Astrocyte of the cerebellum (primary cell): ENCODE measurements at places on chromosomes 11 and 22.

DNA sequence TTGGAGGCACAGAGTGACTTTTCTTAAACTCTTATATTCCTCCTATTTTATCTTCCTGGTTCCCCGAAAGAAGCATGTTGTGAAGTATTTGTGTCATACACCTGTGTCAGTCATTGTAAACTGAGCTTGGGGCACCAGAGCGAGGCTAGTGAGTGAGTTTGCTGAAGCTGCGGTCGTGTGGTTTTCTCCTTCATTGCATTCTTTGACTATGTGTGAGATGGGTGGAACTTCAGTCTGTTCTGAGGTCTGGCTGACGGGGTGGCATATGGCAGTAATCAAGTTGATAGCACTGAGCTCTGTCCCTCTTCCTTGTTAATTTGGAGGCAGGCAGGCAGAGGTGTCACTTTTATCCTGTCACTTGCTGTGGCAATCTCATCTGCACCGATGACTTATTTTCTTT, 4.2 kb downstream of the VPS26B start:
- DNase-seq = no peak

DNA sequence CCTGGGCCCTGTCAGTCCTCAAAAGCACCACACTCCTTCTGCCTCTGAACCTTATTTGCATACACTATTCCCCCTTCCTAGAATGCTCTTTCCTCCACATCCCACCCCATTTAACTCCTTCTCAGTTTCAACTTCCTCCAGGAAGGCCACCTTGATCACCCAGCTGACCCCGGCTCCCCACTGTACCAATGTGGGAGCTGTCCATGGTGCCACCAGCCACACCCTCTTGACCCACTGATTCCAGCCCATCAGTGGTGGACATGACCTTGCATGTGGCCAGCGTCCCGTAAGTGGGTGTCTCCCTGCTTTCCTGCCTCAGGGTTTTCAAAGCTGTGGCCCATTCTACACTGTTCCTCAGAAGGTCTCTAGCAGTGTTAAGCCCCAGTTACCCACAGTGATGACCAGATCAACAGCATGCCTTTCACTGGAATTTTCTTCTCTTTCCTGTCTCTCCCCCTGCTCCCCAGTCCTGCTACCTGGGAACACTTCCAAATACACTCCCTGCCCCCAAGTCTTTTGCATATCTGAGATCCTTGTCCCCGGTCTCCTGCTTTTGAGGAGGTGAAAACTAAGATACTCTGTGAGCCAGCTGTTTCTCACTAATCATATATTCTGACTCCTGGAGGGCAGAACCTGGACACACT, 346.6 kb downstream of the MN1 start:
- no peak for DNase-seq

DNA sequence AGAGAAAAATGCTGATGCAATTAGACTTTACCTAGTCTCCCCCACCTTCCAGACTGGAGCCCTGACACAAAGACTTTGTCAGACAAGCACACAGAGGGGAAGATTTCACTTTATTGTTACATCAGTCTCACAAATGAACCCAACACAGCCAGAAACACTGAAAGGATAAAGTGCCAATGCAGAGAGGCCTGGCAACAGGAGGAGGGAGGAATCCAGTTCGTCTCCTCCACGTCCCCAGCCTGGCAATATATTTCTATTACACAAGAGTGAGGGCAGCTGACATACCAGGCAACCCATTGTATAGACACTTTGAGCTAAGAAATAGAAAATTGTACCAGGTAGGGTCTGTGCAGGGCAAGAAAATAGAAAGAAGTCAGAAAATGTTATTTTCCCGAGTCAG, 16.2 kb upstream of the TMEM9B start:
- no peak for DNase-seq

DNA sequence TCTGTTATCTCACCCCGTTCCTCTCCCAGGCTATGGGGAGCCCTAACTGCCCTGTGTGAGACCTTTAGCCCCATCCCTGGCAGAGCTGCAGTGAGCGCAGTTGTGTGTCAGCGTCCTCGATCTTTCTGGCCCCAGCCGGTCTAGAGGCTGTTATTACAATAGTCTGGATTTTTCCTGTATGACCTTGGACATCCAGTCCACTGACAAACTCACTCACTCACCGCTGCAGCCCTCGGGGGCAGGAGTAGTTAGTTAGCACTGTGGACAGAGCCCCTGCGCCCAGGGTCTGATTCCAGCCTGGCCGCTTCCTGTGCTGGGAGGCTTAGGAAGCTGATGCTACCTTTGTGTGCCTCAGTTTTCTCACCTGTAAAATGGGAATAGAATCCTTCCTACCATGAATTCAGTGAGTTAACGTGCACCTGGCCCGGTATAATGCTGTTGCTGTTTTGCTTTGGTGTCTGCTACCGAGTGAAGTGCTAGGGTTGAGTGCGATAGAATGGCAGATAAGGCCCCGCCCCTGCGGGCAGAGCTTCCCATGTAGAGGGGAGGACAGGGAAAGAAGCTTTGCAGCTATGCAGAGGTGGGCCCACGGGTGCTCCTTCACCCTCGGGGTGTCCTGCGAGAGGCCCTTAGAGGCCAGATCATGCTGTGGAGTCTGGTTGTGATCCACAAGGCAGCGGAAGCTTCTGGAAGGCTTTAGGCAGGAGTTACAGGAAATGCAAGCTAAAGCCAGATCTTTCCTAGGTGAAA, 3.0 kb downstream of the LRP5 start:
- no peak for DNase-seq

GRCh38 chr11:70192666-70193410, 10.3 kb upstream of the FADD start:
- DNase-seq = no peak

DNA sequence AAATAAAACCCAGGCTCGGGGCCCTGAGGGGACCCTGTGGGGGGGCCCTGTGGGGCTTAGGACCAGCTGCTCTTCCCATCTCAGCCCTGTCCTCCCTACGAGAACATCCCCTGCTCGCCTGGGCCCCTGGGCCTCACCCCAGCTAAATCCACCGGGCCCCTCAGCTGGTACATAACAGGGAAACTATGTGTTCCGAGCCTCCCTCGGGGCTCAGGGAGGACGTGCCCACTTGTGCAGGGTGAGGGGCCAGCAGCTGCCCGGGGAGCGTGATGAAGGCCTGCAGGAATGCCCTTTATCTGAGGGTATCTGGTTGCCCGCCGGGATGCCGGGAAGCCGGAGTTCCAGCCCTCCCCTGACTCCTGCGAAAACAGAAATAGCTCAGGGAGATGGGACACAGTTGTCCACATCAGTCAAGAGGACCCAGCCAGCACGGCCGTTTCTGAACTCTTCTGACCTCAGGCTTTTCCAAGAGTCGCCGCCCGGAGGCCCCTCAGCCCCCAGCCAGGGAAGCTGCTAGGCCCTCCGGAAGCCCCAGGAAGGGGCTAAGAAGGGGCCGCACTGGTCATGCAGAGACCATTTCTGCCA, 20.6 kb downstream of the MRPL23 start:
- DNase-seq = no peak

- DNase-seq = no peak
Measured at GRCh38 chr11:129278586-129279319, 86.6 kb upstream of the ARHGAP32 start.

DNA sequence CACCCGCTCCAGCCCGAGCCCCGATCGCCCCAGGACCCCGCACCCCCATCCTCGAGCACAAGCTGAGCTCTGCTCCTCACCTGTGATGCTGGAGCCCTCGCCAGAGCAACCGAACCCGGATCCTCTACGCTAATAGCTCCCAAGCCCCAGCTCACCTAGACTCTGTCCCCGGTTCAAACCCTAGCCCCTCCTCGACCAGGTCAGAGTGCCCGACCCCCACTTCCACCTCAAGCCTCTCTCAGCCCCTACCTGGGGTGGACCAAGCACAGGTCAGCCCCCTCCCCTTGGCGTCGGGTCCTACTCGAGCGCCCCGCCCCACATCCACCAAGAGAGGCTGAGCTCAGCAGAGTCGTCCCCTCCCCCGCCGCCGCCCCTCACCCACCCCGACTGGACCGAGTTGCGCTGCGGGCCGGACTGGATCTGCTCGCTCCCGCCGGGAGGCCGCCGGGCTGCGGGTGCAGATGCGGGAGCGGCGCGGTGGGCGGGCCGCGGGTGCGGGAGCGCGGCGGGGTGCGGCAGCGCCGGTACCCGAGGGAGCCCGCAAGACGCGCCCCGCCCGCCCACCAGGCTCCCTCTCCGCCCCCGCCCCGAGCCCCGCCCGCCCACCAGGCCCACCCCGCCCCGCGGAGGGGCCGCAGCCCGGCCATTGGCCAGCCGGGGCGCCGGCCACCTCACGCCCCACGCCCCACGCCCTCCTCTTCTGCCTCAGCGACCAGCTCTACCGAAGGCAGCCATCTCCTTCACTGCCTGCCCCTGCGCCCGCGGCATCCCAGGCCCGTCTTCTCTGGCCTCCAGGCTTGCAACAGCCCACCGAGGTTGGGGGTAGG, 577 bp upstream of the DKK3 start:
- DNase-seq = no peak

GRCh38 chr22:24588757-24589481, 4.0 kb downstream of the LRRC75B start:
- DNase-seq = no peak

DNA sequence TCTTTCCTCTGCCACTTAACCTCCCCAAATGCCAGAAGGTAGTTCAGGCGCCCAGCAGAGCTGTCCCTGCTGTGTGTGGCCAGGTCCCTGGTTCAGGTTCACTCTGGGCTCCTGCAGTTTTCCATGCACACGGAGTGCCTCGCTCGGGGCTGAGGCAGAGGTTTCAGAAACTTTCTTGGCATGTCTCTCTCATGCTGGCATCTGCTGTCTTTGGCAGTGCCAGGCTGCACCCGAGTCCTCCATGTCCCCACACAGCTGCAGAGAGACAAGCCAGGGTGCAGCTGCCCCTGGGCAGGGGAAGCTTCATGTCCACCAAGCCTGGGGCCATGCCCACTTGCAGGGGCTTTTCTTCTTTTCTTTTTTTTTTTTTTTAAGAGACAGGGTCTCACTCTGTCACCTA, 7.0 kb upstream of the NEFH start:
- no peak for DNase-seq

- no peak for DNase-seq
Measured at GRCh38 chr22:37412495-37413250, 14.6 kb downstream of the ELFN2 start.

GRCh38 chr11:40139066-40139465, 1320.4 kb downstream of the LRRC4C start:
- no peak for DNase-seq

DNA sequence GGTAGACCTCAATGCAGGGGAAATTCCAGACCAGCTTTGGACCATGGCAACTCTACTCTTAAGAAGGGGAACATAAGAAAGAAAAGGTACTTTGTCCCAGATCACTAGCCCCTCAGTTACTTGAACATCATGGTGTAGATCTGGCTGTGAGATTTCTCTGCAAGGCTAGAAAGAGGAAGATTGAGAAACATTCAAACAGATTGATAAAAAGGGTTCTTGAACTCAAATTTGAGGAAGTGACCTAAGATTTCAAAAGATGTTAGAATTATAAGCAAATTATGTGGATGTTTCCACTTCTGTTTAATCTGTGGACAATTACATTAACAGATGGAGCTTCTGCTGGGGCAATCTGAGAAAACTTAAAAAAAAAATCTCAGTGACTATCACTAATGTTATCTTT, 21.8 kb upstream of the UPB1 start:
- DNase-seq = no peak

- no peak for DNase-seq
Measured at GRCh38 chr22:40432625-40433024, 62.2 kb downstream of the SGSM3 start.

- no peak for DNase-seq
Measured at GRCh38 chr11:7636350-7636749, 37.0 kb downstream of the CYB5R2 start.

GRCh38 chr11:74775762-74776161, 27.1 kb downstream of the RNF169 start:
- no peak for DNase-seq

DNA sequence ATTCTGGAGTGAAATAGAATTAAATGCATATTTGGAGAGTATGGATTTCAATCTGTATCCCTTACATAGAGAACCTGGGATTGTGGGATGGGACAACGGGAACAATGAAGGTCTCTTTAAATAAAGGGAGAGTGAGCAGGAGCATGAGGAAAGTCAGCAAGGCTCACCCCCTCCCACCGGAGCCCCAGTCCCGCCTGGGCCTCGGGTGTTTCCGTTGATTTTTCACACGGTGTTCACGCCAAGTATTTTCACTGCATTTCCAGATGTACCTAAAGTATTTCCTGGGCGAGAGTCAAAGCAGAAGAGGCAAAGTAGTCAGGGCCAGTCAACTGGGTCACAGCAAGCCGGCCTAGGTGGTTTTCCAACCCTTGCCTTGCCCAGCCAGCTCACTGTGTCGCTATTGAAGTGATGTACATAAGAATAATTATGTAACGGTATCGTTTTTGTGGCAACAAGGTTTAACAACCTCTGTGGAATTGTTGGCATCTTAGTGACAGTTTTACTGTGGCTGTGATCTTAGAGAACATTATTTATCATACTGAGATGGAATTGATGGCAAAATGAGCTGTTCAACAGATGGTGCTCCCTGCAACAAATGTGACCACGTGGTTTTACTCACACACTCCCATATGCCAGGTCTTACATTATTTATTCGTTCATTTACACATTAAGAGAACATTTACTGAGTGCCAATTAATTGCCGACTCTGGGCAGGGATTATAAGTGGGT, 177.3 kb downstream of the ADAMTS15 start:
- DNase-seq = no peak

DNA sequence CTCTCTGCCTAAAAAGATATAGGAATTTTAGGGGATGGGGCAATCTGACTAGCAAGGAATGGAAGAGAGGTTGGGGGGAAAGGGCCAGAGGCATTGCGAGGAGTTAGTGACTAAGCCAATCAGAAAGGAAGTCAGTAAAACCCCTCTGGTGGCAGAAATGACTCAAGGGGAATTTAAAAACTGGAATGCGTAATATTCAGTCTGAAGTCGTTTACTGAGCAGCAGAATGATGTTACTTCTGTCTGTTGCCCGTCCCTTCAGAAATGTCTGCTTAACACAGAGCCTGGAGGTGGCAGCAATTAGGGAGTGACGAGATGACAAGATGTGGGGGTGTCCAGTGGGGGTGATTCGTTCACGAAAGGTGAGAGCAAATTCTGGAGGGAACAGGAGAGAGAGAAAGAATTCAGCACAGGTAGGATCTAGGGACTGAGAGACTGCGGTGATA, 107.7 kb upstream of the CLMP start:
- DNase-seq = peak; percentile 5

GRCh38 chr11:104944076-104944475, 24.3 kb downstream of the CASP4 start:
- no peak for DNase-seq

- DNase-seq = no peak
Measured at GRCh38 chr11:33333816-33334215, 76.6 kb downstream of the HIPK3 start.

GRCh38 chr22:33798401-33798800, 121.9 kb downstream of the LARGE1 start:
- no peak for DNase-seq

- no peak for DNase-seq
Measured at GRCh38 chr11:112751772-112752171, 209.4 kb upstream of the NCAM1 start.
